ENCODE measurements at places on chromosomes 2 and 18.

DNA sequence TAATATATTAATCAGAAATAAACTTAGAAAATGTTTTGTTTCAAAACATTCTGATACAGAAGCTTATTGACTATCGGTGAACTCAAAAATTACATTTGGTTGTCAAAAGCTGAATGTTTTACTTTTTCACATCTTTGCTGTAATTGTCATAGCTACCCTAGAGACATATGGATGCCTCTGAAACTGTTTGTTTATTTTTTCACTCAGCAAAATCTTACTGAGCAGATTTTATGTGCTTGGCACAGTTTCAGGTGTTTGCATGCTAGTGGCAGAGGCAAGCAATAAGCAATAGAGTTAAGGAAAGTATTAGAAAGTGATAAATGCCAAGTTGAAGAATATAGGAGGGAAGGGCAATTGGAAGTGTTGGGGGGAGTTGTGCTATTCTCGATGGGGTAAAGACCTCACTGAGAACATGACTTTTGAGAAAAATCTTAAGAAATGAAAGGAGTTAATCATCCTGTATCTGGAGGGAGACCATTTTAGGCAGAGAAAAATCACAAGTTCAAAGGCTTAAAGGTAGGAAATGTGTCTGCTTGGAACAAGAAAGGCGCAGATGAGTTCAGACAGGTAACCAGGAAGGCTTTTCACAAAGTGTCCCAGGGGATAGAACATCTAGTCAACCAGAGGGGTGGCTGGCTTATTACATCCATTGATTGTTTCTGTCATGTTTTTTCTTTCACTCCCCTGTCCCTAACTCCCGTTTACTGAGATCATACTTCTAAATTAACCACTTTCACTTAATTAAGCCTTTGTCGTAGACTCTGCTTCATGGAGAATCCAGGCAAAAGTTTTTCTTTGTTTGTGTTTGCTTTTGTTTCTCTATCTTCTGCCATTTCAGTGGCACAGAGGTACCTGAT, 27.2 kb upstream of the COBLL1 start:
- DNase-seq: no peak

- no peak for DNase-seq
Measured at GRCh38 chr18:78376046-78376445, 603.6 kb upstream of the SALL3 start.

DNA sequence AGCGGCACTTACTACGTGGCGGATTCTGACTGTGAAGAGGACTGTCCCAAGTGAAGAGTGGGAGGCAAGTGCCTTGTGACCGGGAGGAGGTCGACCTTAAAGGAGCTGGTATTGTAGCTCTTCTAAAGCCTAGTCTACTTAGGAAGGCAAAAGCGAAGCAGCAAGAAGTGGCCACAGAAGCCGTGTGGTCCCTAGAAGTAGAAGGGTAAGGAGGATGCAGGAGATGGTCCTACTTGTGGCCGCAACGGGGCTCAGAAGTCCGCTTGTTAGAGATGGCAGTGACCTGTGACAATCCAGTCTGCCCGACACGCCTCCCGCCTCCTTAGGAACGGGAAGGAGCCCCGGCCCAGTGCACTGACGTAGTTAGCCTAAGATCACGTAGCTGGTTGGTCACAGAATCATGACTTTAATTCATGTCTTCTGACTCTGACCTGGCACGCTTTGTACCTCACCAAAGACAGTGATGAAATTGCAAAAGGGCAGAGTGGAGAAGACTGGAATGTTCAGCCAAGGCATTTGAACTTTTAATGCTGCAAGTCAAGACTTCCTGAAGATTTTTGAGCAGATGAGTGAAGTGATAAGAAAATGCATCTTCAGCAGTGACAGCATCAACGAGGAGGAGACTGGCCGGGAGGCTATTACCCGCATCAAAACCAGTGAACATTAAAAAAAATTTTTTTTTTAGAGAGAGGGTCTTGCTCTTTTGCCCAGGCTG, 749 bp upstream of the EIF2AK3 start:
- DNase-seq: peak; percentile 94

DNA sequence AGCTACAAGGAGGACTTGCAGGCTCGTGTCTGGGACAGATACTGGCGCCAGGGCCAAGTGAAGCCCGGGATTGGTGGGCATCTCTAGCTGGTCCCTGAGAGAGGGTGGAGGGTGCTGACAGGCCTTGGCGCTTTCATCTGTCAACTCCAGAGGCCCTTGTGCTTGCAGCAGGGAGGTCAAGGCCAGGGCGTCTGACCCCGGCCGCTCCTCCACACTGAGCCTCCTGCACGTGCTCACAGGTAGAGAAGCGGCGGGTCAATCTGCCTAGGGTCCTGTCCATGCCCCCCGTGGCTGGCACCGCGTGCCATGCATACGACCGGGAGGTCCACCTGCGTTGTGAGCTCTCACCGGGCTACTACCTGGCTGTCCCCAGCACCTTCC, 9.5 kb downstream of the CAPN10 start:
- no peak for DNase-seq

DNA sequence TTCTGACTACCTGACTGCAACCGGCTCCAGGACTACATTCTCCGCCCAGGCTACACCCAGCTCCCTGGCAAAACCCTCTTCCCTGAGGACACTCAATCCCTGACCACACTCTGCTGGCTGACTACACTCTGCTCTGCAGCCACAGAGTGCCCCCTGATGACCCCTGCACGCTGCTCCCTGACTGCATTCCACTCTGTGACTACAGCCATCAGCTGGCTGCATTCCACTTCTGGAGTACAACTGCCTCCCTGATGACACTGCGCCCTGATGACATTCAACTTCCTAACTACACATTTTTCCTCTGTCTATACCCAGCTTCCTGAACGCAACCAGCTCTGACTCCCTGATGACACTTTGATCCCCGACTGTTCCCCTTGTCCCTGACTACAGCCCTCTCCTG, 71.3 kb upstream of the NRXN1 start:
- DNase-seq: peak; percentile 60

DNA sequence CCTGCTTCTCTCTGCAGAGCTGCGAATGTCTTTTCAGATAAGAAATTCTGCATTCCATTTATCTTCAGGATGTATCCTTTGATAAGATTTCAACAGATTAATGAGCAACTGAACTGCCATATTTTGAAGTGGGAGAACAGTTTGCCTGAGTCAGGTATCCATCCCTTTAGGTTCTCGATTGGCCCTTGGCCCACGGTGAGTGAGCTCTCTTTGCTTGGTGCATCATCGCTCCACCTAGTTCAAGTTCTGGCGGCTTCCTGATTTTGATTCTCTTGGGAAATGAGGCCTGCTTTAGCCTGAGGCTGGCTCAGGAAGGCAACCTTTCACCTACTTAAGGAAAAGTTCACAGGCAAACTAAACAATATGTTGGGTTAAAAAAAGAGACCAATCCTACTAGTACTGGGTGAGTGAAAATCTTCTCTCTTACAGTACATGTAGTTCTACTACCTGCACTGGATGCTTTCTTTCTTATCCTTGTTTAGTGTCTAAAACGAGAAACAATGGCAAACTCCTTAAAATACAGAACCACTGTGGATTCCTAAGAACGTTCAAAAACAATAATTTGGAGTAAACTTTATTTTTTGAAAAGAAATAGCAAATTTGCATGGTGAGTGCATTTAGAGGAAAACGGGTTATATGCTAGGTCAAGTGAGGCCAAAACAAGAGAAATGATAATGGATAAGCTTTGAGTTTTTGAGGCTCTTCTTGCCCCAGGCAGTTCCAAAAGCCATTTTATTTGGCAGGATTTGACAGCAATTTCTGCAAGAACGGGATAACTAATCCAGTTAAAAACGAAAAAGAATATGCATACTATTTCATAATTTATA, 837 bp upstream of the ACSL3 start:
- DNase-seq: peak; percentile 73

DNA sequence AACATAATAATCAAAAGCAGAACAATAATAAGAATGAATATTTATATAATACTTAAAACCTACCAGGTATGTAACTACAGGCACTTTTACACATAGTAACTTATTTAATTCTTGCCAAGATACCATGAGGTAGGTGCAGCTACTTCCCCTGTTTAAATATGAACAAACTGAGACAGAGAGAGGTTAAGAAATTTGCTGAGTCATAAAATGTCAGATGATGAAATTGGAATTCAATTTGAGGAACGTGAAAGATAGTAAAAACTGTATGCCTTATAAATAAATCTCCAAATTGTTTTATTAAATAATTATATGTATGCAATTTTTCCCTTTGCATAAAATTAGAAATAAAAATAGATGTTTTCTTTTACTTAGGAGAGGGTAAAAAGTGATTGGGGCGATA, 1103.3 kb upstream of the NRXN1 start:
- DNase-seq: peak; percentile 12

All from fibroblast of skin of right biceps (primary cell).